Articular chondrocyte of knee joint (primary cell): ENCODE measurements at places on chromosomes 3 and 15. TPM values are rescaled to one million over a fixed set of nuclear protein-coding genes. Genes with fewer than 3 reads are reported as not detected.

Gene ZNF662
- total RNA-seq: 5.2 and 8.5 TPM in 2 replicates

Gene GPR149
- total RNA-seq: not detected in 2 replicates

Gene DAZL
- 0.22 TPM in 1 of 2 replicates, not detected in the other for total RNA-seq

Gene CLDN18
- total RNA-seq: under 0.01 TPM in 1 of 2 replicates, not detected in the other

Gene ATP13A5
- not detected in 2 replicates for total RNA-seq

Gene RARRES1
- 6.7 and 25.9 TPM in 2 replicates for total RNA-seq

Gene PYGO1
- 20.4 and 20.5 TPM in 2 replicates for total RNA-seq

Gene ZNF860
- 1.8 and 2.8 TPM in 2 replicates for total RNA-seq

Gene MNS1
- 2.4 and 2.7 TPM in 2 replicates for total RNA-seq

Gene ZIC4
- total RNA-seq: 0.13 and 0.54 TPM in 2 replicates

Gene CASR
- total RNA-seq: not detected in 2 replicates

Gene CFAP100
- not detected in 2 replicates for total RNA-seq

Gene ITGA11
- total RNA-seq: 249 and 306 TPM in 2 replicates

Gene KNG1
- total RNA-seq: not detected in 2 replicates

Gene CHCHD4
- 10.7 and 11.4 TPM in 2 replicates for total RNA-seq

Gene TMA7
- total RNA-seq: 200 and 210 TPM in 2 replicates

Gene TNIK
- 4.8 and 5.2 TPM in 2 replicates for total RNA-seq

Gene CAMP
- not detected in 2 replicates for total RNA-seq

Gene SCG3
- total RNA-seq: under 0.01 TPM in 1 of 2 replicates, not detected in the other
